Stimulated activated CD8-positive, alpha-beta memory T cell treated with anti-CD3 and anti-CD28 coated beads, Interleukin-2, amount 100 ng/mL, for 1 hour (primary cell): ENCODE measurements at places on chromosomes 2 and 18.

GRCh38 chr2:240441326-240441992 lies 6.0 kb downstream of the GPC1 start:
- no peak for DNase-seq

DNA sequence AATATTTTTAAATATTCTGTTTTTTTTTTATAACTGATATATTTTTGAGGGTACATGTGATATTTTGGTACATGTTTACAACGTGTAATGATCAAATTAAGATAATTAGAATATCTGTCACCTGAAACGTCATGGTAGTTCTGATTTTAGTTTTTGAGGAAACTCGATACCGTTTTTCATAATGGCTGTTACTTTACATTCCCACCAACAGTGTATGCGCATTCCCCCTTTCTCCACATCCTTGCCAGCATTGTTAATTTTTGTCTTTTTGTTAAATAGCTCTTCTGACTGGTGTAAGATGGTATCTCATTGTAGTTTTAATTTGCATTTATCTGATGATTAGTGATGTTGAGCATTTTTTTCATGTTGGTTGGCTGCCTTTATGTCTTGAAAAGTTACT lies 206.8 kb upstream of the STON1 start:
- DNase-seq, result no peak

GRCh38 chr2:116142644-116143227 lies 1671.8 kb upstream of the DDX18 start:
- DNase-seq, result no peak

DNA sequence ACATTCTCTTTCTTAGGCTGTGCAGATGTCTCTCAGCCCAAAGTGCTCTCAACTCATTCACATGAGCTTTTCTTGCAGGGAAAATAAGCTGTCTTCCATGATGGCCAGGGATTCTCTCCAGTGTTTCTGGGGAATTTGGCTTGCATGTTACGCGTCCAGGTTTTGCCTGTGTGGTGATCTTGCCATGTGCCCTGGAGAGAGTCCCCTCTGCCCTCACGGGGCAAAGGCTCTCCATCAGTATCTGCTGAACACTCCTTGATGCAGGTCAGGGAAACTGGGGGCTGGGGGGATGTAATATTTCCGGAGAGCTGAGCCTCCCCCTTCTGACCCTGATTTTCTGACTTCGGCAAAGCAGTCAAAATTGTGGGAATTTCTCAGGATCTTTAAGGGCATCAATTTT lies 87.6 kb downstream of the ACKR3 start:
- no peak for DNase-seq

GRCh38 chr18:57581301-57581934 lies 5.1 kb downstream of the FECH start:
- DNase-seq, result no peak

DNA sequence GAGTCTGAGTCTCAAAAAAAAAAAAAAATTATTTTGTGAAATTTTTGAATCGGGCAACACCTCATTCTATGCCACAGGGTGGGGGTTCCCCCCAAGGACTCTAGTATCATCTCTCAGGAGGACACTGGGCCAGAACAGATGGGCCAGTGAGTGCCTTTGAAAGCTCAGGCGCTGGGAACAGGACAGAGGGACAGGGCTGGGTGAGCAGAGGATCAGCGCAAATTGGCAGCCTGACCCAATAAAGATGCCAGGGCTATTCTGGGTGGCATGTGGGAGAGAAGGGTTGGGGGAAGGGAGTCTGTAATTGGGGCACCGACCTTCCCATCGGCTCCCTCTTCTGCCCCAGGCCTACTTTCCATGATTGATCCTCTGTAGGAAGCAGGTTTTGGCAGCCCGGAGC lies 44.0 kb downstream of the KIF3C start:
- DNase-seq, result no peak

- no peak for DNase-seq
Measured at GRCh38 chr18:27652480-27653121, 467.5 kb upstream of the CHST9 start.

GRCh38 chr2:28949617-28950305 lies 31.3 kb upstream of the TOGARAM2 start:
- no peak for DNase-seq

GRCh38 chr2:109378682-109379081 lies 235.1 kb downstream of the SEPTIN10 start:
- no peak for DNase-seq

DNA sequence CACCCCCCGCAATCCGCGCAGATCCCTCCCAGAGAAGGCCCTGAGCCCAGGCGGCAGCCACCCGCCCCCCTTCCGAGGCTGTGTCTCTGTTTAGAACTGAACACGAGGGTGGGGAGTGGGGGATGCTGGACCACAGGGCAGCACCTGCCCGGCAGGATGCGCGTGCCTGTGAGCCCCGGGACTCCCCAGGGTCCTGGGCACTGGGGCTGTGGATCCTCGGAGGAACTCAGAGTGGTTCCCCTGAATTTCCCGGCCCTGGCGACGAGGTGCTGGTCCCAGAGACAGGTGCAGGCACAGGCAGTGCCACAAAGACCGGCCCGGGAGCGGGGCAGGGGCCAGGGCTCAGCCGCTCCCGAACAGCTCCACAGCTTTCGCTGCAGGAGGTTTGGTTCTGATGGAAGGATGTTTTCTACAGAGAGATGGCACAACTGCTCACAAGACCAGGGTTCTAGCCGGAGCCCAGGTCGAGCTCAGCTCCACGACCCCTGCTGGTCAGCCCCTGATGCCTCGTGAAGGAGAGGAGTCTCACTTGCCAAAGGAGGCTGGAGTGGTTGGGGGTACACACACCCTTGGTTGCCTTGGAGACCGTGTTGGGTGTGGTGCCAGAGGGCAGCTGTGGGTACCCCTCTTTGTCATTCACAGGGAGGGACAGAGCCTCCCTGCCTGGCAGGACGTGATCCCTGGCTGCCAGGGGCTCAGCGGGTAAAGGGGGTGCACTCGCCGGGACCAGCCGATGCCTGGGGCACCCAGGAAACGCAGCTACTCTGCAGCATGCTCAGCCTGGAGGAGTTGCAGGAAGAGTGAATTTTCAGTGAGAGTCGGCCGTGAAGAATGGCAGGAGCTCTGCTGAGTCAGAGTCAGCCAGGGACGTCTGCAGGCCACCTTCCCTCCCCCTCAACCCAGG lies 4.4 kb upstream of the NEU4 start:
- DNase-seq, result no peak

DNA sequence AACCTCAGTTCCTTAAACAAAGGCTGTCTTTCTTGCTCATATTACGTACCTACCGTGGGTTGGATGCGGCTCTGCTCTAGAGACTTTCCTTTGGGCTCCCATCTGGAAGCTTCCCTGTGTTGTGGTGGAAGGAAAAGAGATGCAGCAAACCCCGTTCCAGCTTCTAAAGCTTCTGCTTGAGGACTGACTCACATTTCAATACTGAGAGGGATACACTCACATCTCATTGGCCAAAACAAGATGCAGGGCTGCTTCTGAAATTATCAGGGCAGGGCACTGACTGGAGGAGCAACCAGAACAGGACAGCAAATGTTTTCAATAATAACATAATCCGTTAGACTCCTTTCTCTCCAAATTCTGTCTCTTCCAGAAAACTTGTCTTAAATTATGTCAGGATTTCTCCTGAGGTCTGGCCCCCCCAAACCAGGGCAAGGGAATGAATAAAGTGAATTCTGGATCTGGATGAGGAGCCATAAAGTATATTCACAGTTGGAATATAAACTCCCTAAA lies 4.5 kb upstream of the MYO5B start:
- DNase-seq, result no peak

- DNase-seq, result no peak
Measured at GRCh38 chr2:97706112-97706511, 7.3 kb upstream of the ZAP70 start.

DNA sequence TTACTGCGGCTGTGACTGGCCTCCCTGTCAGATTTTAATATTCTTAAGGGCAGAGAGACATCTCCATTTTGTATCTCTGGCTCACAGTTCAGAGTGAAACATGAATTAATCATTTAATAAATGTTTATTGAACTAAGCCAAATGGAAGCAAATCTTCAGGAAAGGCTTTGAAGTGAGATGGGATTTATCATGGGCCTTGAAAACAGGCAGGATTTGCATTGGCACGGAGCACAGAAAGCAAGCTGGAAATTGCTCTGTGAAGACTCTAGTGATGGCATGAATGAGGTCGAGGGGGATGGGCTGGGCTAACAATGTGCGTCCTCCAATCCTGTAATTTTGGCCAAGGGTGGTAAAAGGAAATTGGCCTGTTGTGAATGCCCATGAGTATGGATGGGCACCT lies 369.8 kb upstream of the SOX11 start:
- no peak for DNase-seq

- no peak for DNase-seq
Measured at GRCh38 chr2:85355073-85355410, 473 bp downstream of the ELMOD3 start.

DNA sequence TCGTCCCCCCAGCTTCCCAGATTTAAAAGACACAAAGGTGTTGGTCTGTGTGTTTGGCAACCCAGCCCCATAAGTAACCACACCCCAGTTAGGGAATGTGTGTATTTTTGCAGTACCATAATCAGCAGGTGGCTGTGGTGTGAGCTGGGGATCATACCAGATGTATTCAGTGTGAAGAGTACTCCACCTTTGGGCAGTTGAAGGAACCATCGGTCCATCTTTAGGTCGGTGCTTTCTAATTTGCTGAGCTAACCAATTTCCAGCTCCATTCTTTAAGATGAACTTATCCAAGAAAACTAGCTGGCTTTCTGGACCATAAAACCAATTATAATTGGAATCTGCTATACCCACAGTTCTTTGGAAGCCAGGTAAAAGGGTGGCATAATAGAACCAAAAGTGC lies 3.2 kb downstream of the DSEL start:
- DNase-seq, result no peak

- no peak for DNase-seq
Measured at GRCh38 chr2:126322342-126322741, 333.6 kb upstream of the GYPC start.

DNA sequence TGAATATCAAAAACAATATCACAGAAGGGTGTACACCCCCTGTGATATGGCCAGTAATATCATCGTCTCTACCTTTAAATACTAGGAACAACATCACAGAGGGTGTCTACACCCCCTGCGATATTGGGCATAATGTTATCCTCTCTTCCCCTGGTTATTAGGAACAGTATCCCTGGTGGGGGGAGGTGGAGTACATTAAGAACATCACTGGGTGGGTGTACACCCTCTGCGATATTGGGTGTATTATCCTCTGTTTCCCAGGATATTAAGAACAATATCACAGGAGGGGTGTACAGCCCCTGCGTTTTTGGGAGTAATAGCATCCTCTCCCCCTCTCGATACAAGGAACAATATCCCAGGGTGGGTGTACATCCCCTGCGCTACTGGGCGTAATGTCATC lies 1932.8 kb downstream of the SUCLG1 start:
- DNase-seq, result no peak

DNA sequence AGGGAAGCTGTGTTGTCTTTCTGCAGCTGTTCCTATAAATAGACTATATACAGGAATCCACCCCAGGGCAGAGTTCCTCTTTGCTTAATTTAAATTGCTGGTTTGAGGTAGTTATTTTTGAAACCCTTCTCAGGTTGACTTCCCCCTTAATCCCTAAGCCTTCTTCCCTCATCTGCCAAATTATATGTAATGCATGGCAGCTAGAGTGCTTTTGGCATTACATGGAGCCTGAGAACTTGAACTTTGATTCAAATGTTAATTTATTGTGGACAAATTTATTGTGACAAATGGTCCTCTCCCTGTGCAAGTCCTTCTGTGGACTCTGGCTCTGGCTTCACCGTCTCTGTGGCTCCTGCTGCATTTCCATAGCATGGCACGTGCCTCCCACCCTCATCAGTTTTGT lies 29.2 kb downstream of the MYO1B start:
- DNase-seq, result no peak

DNA sequence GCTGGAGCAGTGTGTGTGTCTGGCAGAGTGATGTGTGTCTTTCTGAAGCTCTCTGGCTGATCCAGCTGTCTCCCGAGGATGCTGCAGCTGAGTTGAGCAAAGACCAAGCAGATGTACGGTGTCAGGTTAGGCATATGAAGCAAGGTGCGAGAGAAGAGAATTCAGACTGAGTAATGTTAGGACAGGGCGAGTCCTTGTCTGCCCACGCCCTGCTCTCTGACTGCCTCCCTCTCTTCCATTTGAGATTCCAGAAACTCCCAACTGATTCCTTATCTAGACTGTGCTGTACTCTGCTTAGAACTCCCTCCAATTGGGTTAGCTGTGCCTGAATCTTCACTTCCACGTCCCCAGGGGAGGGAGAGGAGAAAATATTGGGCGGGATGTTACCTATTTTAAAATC lies 25.7 kb upstream of the LPIN1 start:
- no peak for DNase-seq

- DNase-seq, result no peak
Measured at GRCh38 chr18:12883372-12883683, 709 bp downstream of the PTPN2 start.

- DNase-seq, result no peak
Measured at GRCh38 chr2:117691595-117691994, 122.9 kb upstream of the DDX18 start.

DNA sequence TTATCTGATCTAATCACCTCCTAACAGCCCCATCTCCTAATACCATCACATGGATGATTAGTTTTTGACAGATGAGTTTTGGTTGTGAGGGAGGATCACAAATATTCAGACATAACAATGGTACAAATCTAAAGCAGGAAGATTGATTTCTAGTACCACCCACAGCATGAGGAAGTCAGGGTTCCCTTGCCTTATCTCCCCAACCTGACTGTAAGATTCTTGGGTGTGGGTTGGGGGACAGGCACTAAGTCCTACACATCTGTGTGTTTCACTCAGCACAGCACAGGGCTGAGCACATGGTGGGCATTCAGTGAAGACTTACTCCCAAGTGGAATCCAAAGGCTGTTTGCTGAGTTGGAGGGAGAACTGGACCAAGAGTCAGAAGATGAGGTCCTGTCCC lies 93.8 kb upstream of the CXCR4 start:
- no peak for DNase-seq

- DNase-seq, result no peak
Measured at GRCh38 chr2:115635430-115635829, 1193.0 kb downstream of the DPP10 start.

DNA sequence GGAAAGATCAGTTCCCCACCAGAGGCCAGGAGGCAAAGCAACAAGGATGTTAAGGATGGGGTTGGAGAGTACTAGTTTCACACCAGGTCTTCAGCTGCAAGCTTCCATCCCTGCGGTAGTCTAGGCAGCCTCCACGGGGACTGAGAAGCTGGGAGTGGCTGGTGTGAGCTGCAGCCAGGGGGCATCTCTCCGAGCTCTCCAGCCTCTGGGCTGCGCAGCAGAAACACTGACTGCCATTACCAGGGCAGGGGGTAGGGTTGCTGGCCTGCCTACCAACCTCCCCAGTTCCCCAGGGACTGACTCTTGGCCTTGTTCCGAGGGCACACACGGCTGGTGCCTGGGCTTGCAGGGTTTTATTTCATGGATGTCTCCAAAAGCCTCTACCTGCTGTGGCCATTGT lies 15.9 kb downstream of the GATA6 start:
- no peak for DNase-seq

DNA sequence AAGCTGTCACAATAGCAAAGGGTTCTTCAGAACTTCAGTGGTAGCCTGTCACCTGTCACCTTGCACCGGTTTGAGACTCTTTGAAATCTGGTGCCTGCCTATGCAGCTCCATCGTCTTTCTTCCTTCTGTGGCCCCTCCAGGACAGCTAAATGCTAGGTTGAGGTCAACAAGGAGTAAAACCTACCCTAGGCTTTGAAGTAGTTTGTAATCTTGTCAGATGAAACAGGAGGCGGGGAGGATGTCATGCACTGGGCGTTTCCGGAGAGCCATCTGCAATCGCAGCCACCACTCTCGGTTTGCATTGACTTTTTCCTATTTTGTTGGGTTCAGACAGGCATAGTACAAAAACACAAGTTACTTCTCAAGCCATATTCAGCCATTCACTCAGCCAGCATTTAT lies 116.7 kb downstream of the LPIN1 start:
- no peak for DNase-seq
